ENCODE measurements at places on chromosomes 11 and 22.
A peak's percentile ranks its signal among the peaks of the same experiment; 100 is the strongest.

DNA sequence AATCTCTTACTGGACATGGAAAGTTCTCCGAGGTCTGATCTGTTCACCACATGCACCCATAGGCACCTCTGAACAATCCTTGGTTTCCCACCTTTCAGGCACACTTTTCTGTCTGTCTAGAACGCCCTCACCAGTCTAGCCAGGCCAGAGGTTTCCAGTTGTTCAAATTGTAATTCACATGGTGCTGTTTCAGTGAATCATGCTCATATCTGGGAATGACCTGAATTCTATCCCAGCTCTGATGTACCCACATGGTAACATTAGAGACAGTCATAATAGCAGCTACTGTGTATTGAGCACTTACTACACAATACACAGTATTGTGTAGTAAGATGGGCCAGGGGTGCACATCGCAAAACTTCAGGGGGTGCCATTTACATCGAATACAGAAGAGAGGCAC is 138.2 kb downstream of the COMMD9 start:
- DNase-seq: no peak

DNA sequence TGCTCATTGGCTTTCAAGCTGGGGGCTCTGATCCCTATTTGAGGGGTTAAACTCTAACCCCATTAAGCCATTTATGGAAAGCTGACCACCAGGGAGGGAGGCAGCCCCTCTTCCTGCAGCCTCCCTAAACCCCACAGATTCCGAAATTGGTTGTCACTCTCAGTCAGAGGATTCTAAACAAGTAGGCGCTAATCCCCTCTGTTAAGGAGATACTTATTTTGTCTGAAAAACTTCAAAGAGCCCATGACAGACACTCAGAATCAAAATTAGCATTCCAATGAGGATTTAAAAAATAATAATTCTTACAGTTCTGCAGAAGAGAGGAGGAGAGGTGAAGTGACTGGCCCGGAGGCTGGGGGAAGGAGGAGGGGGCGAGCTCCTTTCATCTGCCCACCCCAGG is 69.7 kb upstream of the LMO1 start:
- DNase-seq: no peak

DNA sequence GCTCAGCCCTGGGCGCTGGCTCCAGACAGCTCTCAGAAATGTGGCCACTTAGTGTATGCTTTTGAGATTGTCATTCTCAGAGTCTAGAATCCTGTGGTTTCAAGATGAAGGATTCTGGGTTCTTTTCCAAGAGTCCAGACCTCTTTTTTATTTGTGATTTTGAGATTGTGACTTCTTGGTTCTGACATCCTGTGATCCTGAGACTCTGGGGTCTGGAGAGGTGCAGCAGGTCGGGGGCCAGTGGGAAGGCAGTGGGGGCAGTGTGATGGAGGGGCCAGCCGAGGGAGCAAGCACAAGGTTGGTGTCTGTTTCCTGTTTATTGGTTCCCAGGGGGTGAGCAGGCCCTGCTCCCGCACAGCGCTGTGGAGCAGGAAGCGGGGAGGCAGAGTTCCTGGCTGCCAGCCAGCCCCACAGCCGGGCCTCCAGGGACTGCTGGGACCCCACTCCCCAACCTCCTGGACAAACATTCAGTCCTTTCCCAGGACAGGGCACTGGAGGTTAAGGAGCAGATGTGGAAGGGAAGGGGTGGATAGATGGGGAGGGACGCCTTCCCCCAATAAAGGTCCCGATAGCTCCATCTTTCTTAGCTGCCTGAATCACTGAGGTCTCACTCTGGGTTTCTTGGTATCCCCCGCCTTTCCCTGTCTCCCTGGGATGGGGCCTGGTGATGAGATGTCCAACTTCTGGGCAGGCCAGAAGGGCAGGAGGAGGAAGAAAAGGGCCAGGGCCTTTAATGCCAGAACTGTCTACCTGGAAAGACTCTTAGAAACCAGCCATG is 13.7 kb downstream of the ARHGEF17 start:
- peak; percentile 45 for DNase-seq

DNA sequence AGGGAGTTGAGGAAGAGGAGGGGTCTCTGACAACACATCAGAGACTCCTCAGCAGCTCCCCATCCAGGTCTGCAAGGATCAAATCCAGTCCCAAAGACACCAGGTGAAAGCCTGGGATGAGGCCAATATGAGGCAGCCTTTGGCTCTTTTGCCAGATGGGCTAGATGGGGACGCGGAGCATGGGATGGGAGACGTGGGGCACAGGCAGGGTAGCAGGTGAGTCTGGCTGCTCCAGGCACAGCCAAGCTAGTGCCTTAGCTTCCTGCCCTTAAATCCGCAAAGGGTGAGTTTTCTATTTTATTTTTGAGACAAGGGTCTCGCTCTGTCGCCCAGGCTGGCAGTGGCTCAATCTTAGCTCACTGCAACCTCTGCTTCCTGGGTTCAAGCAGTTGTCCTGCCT is 19.6 kb upstream of the DRICH1 start:
- no peak for DNase-seq

GRCh38 chr11:47005441-47005840 is 68.9 kb downstream of the CSTPP1 start:
- DNase-seq: no peak

- DNase-seq: no peak
Measured at GRCh38 chr11:73011126-73011817, 130.8 kb downstream of the FCHSD2 start.

DNA sequence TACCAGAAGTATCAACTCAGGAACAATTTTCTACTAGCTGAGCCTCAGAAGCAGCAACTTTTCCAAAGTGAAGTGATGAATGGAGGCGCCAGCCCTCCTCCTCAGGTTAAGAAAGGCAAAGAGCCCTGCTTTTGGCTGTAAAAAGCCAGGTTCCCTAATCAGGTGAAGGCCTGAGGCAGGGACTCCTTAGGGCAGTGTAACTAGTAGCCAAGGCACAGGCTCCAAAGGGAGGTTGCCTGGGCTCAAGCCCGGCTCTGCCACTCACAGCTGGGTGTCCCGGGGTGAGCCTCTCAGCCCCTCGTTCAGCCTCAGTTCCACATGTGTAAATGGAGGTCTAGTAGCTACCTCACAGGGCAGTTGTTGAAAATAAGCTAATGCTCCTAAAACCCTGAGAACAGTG is 19.5 kb downstream of the TSKU start:
- no peak for DNase-seq

GRCh38 chr22:45312415-45312814 is 2.7 kb downstream of the FAM118A start:
- no peak for DNase-seq

DNA sequence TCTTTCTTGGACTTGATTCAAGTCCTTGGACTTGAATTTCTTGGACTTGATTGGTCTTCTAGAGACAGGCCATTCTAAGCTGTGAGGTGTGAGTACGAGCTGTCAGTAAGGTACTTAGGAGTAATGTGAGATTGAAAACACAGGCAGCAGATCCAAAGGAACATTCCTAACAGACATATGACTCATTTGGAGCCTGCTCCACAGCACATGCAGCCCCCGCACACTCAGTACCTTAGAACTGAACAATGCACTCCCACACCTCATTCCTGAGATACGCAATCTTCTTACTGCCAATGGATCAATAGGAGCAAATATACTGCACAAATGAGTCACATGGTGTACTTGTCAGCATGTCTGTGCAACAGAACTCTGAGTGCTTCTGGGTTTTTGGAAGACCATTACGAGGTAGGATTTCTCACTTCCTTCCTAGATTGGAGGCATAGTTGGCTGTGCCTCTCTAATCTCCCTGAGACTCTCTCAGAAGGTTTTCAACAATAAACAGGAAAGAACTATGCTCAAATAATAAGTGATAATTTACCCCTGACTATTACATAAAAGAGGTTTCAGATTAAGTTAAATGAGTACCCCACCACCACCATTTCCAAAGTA is 243.1 kb downstream of the KCNA4 start:
- DNase-seq: no peak

DNA sequence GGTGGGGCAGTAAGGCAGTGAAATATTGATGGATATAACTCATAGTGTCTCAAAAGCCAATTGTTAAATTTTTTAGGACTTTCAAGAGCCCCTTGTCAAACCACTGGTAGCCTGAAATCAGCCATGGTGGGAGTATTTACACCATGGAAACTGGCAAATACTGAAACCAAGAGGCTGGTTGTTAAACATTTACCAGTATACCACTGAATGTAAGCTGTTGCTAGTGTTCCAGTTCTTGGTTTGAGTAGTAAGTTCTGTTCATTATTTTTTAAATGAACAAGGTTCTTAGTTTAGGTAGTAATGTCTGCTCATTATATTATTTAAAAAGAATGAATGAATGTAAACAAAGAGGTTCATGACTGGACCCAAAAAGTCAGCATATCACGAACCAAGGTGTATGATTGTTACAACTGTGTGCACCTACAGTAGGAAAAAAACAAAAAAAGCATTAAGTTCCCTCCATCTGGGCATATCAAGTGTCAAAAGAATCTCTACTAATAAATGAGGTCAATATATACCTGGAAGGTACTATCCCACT is 4.5 kb upstream of the EIF3F start:
- no peak for DNase-seq

DNA sequence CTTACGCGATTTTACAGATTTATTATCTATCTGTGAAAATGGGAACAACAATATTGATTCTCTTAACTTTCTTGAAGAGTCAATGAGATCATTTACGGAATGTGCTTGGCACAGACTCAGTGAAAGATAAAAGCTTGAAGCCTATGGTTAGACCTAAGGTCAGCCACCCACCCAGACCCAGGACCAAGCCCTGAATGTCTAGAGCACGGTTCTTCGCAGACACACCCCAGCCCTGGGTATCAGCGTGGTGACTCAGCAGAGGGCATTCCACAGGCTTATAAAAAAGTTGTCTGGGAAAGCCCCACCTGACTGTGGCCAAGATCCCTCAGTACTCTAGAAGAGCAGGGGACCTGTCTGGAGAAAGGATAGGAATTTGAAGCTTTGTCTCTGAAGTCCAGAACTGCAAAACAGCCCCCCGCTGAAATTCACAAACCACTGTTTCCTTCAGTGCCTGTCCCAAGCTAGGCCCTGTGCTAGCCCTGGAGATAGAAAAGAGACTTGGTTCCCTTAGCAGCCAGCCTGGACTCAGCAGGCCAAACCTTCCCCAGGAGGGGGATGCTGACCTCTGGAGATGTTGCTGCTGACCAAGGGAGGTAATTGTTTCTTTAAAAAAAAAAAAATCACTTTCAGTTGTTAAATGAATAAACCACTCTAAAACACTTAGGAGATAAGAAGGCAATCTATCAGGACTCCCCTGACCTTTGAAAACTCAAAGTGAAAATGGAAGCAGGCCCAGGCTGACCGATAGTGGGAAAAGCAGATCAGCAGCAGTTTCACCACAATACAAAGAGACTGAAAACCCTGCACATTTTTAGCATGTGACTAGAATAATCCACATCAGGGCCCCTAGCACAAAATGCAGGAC is 114.0 kb downstream of the ABTB2 start:
- no peak for DNase-seq

GRCh38 chr11:133903056-133903455 is 53.7 kb downstream of the IGSF9B start:
- no peak for DNase-seq

DNA sequence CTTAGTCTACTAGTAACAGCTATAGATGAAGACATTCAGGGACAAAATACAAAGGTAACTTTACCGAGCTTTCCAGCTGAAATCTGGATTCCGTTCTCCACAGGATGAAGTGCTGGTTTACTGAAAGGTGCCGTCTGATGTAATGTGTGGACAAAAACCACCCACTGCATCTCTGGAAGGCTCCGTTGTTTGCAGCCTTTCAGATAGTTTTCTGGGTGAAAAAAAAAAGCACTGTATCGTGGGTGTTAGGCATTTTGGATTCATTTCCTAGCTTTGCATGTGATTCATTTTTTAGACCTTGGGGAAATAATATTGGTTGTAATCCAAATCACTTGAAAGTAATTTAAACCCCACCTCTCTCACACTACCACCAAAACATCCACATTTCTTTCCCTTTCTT is 10.4 kb downstream of the JAM3 start:
- DNase-seq: no peak

DNA sequence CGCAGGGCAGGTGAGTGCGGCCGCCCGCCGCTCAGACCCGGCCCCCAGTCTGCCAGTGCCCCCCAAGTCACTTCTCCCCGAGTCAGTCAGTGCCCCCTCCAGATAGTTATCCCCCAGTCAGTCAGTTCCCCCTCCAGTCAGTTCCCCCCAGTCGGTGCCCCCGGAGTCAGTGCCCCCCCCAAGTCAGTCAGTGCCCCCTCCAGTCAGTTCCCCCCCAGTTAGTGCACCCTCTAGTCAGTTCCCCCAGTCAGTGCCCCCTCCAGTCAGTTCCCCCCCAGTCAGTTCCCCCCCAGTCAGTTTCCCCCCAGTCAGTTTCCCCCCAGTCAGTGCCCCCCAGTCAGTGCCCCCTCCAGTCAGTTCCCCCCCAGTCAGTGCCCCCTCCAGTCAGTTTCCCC is 411 bp downstream of the PPP6R2 start:
- no peak for DNase-seq

DNA sequence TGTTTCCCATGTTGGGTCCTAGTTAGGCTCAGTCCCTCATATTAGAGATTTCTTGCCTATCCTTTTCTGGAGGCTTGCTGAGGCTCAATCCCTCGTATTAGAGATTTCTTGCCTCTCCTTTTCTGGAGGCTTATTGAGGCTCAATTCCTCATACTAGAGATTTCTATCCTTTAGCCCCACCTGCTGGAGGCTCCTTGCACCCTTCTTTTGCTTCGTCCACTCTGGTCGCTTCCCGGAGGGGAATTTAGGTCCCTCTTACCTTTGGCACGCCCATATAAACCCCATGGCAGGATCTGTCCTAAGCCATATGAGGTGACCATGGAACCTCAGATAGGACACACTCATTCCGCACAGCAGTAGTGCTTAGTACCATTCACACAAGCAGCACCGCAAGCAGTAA is 15.9 kb downstream of the CYP2D6 start:
- no peak for DNase-seq

GRCh38 chr11:134497586-134497985 is 85.5 kb upstream of the B3GAT1 start:
- no peak for DNase-seq

DNA sequence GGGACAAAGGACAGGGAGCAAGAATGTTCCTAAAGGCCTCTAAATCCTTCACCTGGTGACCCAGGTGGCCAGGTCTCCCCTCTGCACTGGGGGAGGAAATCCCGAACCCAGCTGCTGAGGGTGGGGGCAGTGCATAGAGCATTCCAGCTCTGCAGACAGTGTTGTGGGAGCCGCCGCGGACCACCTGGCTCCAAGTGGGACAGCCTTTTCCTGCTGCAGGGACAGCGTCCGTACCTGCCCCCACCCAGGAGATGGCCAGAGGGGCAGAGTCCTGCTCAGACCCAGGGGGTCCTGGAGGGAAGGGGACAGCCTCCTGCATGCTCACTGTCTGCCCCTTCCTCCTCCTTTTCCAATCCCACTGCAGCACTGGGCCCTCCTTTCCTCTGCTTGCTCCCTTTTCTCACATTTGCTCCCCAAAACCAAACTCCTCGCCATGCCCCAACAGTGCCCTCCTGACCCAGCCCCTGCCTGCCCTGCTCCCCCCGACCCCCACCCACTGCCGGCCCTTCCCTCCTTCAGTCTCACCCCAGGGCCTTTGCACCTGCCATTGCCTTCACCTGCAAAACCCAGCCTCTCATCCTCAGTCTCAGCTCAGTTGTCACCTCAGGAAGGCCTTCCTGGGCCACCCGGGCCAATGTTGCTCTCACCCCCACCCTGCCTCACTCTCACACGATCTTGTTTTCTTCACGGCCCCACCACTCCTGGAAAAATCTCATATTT is 12.8 kb downstream of the PNPLA5 start:
- DNase-seq: no peak

GRCh38 chr11:134235399-134235798 is 10.9 kb downstream of the VPS26B start:
- DNase-seq: no peak
